ENCODE measurements at places on chromosomes 7 and 10. TPM values are rescaled to one million over a fixed set of nuclear protein-coding genes. Genes with fewer than 3 reads are reported as not detected.

Gene LIMK1
- 12.0 TPM for total RNA-seq

Gene ADRA2A
- 12.8 TPM for total RNA-seq

Gene AHR
- total RNA-seq = 41.3 TPM

DNA sequence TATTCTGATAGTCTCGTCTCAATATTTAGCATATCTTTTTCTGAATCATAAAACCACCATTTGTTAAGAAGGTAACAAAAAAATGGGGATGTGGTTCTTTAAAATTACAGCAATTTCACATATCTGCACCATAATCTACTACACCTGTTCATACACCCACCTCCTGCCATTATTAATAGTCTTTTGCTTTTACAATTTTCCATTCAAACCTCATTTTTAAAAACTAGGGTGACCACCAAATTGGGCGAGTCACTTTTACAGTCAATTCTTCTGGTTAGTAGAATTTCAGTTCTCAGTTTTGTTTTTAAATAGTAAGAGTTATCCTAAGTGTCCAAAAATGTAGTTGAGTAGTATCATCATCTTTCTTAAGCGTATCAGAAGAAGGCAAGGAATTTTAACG lies 48.4 kb upstream of the GSAP start:
- DNase-seq = no peak

DNA sequence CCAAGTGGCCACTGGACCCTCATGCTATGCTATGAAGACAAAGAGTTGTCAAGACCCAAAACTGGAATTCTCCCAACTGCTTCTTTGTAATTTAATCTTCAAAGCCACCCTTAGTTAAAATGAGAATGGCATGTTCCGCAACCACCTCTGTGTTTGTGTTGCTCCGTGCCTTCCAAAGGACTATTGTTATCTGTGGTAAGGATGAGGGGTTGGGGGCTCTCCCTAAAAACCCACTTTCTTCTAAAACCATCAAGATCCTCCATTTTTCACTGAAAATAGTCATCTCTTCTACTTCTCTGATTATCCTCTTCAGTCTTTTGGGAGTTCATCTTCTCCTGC lies 222.1 kb upstream of the AOAH start:
- DNase-seq = no peak

DNA sequence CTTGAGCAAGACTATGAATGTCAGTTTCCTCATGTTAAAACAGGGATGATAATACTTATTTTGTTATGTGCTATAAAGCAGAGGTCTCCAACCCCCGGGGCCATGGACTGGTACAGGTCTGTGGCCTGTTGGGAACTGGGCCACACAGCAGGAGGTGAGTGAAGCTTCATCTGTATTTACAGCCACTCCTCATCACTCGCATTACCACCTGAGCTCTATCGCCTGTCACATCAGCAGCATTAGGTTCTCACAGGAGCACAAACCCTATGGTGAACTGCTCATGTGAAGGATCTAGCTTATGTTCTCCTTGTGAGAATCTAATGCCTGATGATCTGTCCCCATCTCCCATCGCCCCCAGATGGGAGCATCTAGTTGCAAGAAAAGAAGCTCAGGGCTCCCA lies 365.3 kb upstream of the SMIM30 start:
- no peak for DNase-seq
